ENCODE measurements at places on chromosomes 12 and 14.

DNA sequence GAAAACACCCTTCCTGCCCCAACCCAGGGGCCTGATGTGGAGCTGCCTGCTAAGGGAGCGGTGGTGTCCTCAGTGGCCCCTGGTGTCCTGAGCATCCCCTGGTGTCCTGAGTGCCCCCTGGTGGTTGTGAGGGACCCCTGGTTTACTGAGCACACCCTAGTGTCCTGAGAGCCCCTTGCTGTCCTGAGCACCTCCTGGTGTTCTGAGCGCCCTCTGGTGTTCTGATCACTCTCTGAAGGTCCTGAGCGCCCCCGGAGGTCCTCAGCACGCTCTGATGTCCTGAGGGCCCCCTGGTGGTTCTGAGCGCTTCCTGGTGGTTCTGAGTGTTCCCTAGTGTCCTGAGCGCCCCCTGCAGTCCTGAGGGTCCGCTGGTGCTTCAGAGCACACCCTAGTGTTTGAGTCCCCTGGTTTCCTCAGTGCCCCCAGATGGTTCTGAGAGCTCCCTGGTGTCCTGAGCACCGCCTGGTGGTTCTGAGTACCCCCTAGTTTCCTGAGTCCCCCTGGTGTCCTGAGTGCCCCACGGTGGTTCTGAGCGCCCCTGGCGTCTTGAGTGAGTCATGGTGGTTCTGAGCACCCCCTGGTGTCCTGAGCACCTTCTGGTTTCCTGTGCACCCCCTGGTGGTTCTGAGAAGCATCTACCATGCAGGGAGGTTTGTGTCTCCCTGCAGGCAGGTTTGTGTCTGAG is 1004.2 kb downstream of the TMEM121 start:
- H3K4me3 ChIP-seq, result no peak overlapping the region
- H3K4me1 ChIP-seq, result peaks cover 4% of the 10 kb centered on the region
- no peak for DNase-seq

DNA sequence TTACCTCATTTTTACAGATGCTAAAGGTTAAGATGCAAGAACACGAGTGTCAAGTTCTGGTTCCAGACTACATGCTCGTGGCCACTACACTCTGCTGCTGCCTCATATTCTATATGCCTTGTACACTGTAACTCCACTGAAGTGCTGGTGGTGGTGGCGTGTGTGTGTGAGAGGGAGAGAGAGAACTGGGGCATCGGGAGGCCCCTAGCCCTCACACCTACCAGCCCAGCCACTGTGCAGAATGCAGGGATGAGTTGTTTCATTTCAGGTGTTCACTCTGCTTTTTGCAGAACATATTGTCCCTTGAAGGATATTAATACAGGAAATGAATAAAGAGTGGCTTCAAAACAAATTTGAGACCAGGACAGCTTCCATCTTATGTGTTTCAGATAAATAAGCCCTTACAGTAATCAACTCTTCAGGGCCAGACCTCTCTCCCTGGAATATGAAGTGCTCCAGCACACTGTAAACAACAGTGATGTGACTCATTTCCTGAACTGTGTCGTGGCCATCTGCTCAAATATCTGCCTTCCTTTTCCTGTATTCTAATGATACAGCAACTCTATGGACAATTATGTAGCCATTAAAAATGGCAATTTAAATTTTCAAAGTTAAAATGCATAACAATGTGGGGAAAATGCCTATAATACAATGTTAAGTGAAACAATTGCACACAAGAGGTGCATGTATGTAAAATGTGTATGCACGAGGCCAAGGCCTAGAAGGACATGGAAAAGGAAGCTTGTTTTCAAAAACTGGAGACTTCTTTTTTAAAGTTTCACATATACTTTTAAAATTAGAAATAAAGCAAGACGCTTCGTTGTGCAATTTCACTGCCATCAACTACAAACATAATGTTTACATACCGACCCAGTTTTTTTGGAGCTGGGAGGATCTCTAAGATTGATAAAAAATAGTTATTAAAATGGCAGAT is 215.4 kb downstream of the PELI2 start:
- H3K4me3 ChIP-seq, result no peak overlapping the region
- peaks cover 18% of the 10 kb centered on the region for H3K4me1 ChIP-seq
- no peak for DNase-seq
- H3K36me3 ChIP-seq, result no peaks in the 10 kb centered on the region
- no peaks in the 10 kb centered on the region for H3K27me3 ChIP-seq
- peak overlapping the region; percentile 43 for H3K27ac ChIP-seq

- H3K4me3 ChIP-seq, result no peak overlapping the region
- no peaks in the 10 kb centered on the region for H3K36me3 ChIP-seq
- H3K27ac ChIP-seq, result no peak overlapping the region
- no peaks in the 10 kb centered on the region for H3K27me3 ChIP-seq
- H3K4me1 ChIP-seq, result no peaks in the 10 kb centered on the region
Measured at GRCh38 chr14:26173581-26174110, 424.2 kb downstream of the NOVA1 start.

- no peaks in the 10 kb centered on the region for H3K27me3 ChIP-seq
- no peaks in the 10 kb centered on the region for H3K36me3 ChIP-seq
- H3K4me3 ChIP-seq, result no peak overlapping the region
- H3K4me1 ChIP-seq, result no peaks in the 10 kb centered on the region
- DNase-seq, result no peak
Measured at GRCh38 chr14:80315681-80316080, 104.4 kb upstream of the DIO2 start.

GRCh38 chr14:56491299-56492285 is 88.0 kb upstream of the TMEM260 start:
- H3K4me1 ChIP-seq, result peaks cover 4% of the 10 kb centered on the region
- no peaks in the 10 kb centered on the region for H3K36me3 ChIP-seq
- no peak overlapping the region for H3K4me3 ChIP-seq
- H3K27ac ChIP-seq, result no peak overlapping the region
- peak; percentile 10 for DNase-seq

DNA sequence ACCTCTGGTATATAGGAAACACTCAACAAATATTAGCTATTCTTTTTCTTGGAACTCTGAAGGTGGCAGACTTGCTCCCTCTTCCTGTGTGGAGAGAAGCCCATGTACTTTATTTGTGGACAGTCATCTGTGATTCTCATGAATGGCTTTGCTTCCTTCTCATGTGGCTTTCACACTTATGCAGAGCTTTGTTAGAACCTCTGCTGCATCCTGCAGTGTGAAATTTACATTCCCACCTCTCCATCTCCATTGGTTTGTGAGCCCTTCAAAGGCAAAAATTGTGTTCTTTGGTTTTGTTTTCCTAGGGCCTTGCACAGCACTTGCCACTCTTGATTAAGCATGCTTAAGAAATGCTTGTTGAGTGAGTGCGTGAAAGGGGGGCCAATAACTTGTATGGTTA is 51.9 kb downstream of the BICD1 start:
- no peaks in the 10 kb centered on the region for H3K36me3 ChIP-seq
- DNase-seq, result no peak
- H3K4me1 ChIP-seq, result no peaks in the 10 kb centered on the region
- peaks cover 9% of the 10 kb centered on the region for H3K27me3 ChIP-seq
- no peak overlapping the region for H3K4me3 ChIP-seq

DNA sequence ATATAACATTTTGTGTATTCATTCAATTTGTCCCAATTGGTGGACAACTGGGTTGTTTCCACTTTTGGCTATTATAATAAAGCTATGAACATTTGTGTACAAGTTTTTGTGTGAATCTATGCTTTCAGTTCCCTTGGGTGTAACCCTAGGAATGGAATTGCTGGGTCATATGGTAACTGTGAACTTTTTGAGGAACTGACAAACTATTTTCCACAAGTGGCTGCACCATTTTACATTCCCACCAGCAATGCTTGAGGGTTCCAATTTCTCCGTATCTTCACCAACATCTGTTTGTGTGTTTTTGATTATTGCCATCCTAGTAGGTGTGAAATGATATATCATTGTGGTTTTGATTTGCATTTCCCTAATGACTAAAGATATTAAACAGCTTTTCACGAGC is 13.0 kb downstream of the LPCAT3 start:
- no peak overlapping the region for H3K27ac ChIP-seq
- H3K4me1 ChIP-seq, result peaks cover 10% of the 10 kb centered on the region
- DNase-seq, result no peak
- no peaks in the 10 kb centered on the region for H3K27me3 ChIP-seq
- H3K36me3 ChIP-seq, result peaks cover 28% of the 10 kb centered on the region
- no peak overlapping the region for H3K4me3 ChIP-seq

DNA sequence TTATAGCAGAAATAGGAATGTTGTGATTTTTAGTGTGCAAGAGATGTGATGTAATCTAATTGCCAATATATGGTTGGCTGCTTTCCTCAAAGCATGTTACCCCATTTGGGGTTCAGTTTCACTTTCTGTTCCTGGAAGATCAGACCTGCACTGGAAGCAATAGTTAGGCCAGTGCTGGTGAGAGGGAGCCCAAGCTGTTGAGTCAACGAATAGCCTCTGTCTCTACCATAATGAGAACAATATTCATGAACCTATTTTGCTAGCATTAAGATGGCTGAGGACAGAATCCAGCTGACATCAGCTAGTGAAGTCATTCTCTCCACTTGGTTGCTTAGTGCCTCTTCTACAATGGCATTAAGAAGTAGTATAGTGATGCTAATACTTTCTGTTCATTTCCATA is 379.9 kb upstream of the DCN start:
- no peak overlapping the region for H3K27ac ChIP-seq
- DNase-seq, result no peak
- H3K4me3 ChIP-seq, result peak overlapping the region; percentile 5
- peaks cover 31% of the 10 kb centered on the region for H3K4me1 ChIP-seq

DNA sequence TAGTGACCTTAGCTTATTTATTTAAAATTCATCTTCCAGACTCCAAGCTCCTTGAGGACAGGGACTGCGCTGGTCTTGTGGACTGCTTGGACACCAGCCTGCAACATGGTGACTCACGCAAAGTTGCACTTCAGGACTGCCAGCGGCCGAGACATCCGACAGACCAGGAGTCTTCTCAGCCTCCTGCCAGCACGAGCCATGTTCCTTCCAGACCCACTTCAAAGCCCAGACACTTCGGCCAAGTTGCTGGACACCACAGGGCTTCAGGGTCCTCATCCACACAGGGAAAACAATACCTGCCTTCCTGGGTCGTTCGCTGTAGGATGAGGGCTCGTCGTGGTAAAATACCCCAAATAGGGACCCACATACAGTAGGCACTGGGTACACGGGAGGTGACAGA is 88.7 kb downstream of the BCL11B start:
- H3K27ac ChIP-seq, result peak overlapping the region; percentile 80
- DNase-seq, result no peak
- peaks cover 78% of the 10 kb centered on the region for H3K4me1 ChIP-seq
- peak overlapping the region; percentile 62 for H3K4me3 ChIP-seq
- no peaks in the 10 kb centered on the region for H3K27me3 ChIP-seq

- no peaks in the 10 kb centered on the region for H3K27me3 ChIP-seq
- no peaks in the 10 kb centered on the region for H3K4me1 ChIP-seq
- H3K4me3 ChIP-seq, result no peak overlapping the region
- H3K36me3 ChIP-seq, result no peaks in the 10 kb centered on the region
- DNase-seq, result no peak
Measured at GRCh38 chr12:91467686-91468085, 285.1 kb upstream of the DCN start.

- H3K27me3 ChIP-seq, result peaks cover 40% of the 10 kb centered on the region
- H3K4me3 ChIP-seq, result no peak overlapping the region
- no peak overlapping the region for H3K27ac ChIP-seq
- DNase-seq, result no peak
- H3K36me3 ChIP-seq, result peaks cover 10% of the 10 kb centered on the region
Measured at GRCh38 chr14:92565718-92566115, 52.1 kb downstream of the RIN3 start.

DNA sequence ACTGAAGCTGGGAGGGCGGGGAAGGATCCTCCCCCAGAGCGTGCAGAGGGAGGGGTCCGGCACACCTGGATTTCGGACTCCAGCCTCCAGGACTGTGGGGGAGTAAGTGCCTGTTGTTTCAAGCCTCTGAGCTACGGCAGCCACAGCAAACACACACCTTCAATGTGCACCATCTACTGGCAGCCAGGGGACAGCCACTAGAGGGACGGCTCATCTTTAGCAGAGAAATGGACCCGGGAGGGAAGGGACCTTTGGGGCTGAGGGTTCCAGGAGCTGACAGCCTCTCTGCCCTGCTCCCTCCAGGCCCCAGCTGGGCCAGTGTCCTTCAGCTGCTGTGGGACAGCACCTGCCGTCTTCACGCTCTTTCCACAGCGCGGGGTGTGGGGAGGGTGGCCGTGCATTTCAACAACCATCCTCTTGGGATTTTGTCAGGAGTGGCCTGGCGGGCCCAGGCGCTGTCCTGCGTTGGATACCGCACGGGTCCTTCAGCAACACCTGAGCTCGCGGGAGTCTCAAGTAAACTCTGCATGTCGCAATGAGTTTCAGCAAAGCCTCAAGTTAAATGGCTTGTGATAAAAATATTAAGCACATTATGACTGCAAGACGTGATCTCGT is 209.2 kb upstream of the C14orf180 start:
- no peak for DNase-seq
- no peak overlapping the region for H3K4me3 ChIP-seq
- H3K36me3 ChIP-seq, result no peaks in the 10 kb centered on the region

- no peak overlapping the region for H3K27ac ChIP-seq
Measured at GRCh38 chr14:75720842-75721498, 59.9 kb downstream of the TTLL5 start.

GRCh38 chr14:89486505-89486904 is 69.5 kb upstream of the FOXN3 start:
- H3K27me3 ChIP-seq, result no peaks in the 10 kb centered on the region
- H3K4me3 ChIP-seq, result no peak overlapping the region
- H3K27ac ChIP-seq, result no peak overlapping the region
- peaks cover 17% of the 10 kb centered on the region for H3K4me1 ChIP-seq
- no peak for DNase-seq

- H3K27me3 ChIP-seq, result no peaks in the 10 kb centered on the region
- H3K4me1 ChIP-seq, result peaks cover 30% of the 10 kb centered on the region
- no peak for DNase-seq
- H3K27ac ChIP-seq, result peak overlapping the region; percentile 17
- peak overlapping the region; percentile 26 for H3K4me3 ChIP-seq
Measured at GRCh38 chr14:81550001-81550637, 16.5 kb upstream of the SEL1L start.

DNA sequence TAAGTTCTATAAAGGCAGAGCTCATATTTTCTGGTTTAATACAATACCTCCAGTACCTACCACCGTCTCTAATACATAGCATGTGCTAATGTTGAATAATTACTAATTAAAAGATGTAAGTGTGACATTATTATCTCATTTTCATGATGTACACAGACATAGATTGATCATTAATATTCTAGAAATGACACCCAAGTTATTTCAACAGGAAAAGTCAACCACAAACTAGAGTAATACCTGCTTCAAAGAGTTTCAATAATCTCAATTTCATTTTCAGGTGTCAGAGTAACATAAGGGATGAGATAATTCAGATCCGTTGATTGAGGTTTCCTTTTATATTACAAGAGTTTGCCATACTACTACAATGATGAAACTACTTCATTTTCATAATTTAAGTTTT is 388.9 kb downstream of the SOX5 start:
- no peaks in the 10 kb centered on the region for H3K4me1 ChIP-seq
- no peaks in the 10 kb centered on the region for H3K36me3 ChIP-seq
- no peaks in the 10 kb centered on the region for H3K27me3 ChIP-seq
- DNase-seq, result no peak
- no peak overlapping the region for H3K4me3 ChIP-seq
- no peak overlapping the region for H3K27ac ChIP-seq

GRCh38 chr12:12007713-12008231 is 63.0 kb upstream of the BCL2L14 start:
- H3K4me1 ChIP-seq, result peaks cover 70% of the 10 kb centered on the region
- no peak for DNase-seq
- H3K27ac ChIP-seq, result peak overlapping the region; percentile 91
- H3K27me3 ChIP-seq, result peaks cover 23% of the 10 kb centered on the region
- peak overlapping the region; percentile 81 for H3K4me3 ChIP-seq
- peaks cover 8% of the 10 kb centered on the region for H3K36me3 ChIP-seq
